ENCODE measurements at places on chromosomes 1 and 21.

DNA sequence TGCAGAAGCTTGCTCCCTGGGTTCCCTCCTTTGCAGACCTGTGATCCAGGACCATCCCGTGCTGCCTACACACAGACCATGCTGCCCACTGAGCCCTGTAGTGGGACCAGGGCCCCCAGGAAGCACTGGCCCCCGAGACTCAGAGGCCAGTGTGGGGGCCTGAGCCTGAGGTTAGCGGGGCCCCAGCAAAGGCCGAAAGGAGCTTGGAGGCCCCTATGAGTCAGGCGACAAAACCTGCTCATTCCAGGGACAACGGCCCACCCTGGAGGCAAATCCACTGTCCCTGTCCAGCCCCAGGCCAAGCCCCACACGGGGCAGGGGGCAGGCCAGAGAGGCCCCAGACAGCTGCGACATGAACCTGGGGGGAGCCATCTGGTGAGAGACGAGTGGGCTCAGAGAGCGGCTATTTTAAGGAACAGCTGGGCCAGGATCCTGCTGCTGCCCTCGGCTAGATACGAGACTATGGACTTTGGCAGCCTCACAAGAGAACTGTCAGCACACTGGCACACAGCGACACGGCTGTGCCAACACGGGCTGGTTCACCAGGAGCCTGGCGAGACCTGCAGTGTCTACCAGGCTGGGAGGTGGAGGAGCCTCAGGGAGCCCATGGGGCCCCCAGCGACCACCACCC, 74.7 kb downstream of the ARHGEF16 start:
- no peak for DNase-seq

DNA sequence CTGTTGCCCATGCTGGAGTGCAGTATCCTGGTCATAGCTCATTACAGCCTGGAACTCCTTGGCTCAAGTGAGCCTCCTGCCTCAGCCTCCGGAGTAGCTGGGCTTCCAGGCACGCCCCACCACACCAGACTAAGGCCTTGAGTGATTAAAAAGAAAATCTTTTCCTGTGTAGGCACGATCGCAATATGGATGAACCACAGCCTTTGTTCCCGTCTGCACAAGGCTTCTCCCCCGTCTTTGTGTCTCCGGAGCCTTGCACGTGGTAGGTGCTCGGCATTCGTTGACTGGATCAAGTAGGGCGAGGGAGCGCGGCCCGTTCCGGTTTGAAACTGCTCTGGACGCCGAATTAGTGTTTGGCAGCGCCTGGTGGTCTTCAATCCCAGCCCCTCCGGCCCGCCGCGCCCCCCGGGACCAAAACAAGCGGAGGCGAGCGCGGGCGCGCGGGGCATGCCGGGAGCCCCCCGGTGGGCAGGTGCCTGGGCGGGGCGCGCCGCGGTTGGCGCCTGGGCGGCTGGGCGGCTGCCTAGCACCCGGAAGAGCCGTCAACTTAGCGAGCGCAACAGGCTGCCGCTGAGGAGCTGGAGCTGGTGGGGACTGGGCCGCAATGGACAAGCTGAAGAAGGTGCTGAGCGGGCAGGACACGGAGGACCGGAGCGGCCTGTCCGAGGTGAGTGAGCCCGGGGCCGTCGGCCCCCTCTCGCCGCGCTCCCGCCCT, at the start of gene SFT2D2:
TSS of gene SFT2D2 (plus strand) at position 529 of the 715 bp plus-strand sequence. CDS start at position 605, 76 bp downstream.
- peak; percentile 58 for DNase-seq

GRCh38 chr1:229666585-229666984, 40.5 kb downstream of the URB2 start:
- no peak for DNase-seq

GRCh38 chr1:29380532-29380931, 144.2 kb downstream of the PTPRU start:
- DNase-seq = no peak

- no peak for DNase-seq
Measured at GRCh38 chr1:1956101-1956500, 37.0 kb upstream of the TMEM52 start.

- no peak for DNase-seq
Measured at GRCh38 chr1:220826729-220827128, 40.0 kb downstream of the MTARC1 start.

GRCh38 chr1:210978316-210978973, 155.5 kb downstream of the KCNH1 start:
- no peak for DNase-seq

DNA sequence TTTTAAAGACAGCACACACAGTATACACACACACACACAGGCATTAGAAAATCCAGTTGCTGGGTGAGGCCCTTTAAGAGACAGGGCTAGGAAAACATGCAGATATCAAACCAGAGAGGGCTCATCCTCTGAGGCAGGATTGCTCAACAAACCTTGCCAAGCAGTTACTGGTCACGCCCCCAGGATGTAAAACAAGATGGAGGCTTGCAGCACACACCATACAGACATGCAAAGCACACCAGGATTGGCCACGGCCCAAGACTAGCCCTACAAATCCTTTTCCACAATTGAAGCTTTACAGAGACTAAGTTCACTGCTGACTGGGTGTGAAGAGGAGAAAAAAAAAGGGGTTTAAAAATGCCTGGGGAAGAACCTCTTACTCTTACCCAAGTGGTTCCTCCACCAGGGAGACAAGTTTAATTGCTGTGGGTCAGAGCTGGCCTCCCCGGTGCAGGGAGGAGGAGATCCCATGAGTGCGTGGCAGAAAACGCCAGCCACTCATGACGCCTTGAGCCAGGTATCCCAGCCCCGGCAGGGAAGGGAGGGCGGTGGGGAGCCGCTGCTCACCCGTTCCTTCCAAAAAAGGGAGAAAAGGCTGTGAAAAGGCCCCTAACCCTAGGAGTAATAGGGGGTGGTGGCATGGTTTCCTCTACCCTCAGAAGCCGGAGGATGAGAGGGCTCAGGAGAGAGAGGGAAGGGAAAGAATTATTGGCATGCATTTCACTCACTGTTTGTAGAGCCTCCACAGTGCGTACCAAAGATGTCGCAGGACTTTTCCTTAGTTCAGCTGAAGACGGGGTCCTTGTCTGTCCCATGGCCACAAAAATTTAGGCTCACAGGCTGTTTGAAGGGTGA, 594.6 kb upstream of the ZP4 start:
- no peak for DNase-seq

- DNase-seq = no peak
Measured at GRCh38 chr1:54649130-54649898, 7.7 kb downstream of the MROH7 start.

GRCh38 chr1:11838349-11839272, 9.0 kb downstream of the NPPA start:
- peak; percentile 33 for DNase-seq

DNA sequence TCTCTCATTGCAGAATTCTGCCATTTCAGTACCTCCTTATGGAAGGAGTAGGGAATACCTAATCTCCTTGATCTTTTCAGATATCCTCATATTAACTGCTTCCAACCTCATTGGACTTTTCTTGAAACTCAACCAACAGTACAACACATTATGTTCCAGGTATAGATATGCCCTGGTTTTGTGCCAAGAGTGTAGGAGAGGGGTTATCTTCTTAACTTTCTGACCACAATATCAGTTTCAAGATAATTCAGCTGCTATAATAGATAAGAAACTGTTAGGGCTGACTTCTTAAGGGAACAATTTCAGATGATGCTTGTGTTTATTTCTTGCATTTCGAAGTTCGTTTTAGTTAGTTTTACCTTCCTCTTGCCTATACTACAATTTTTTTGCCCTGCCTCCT, 2.1 kb upstream of the LPGAT1 start:
- no peak for DNase-seq

GRCh38 chr1:204565617-204566582, 49.7 kb downstream of the MDM4 start:
- peak; percentile 31 for DNase-seq

- no peak for DNase-seq
Measured at GRCh38 chr1:69401879-69402278, 165.8 kb upstream of the LRRC7 start.

DNA sequence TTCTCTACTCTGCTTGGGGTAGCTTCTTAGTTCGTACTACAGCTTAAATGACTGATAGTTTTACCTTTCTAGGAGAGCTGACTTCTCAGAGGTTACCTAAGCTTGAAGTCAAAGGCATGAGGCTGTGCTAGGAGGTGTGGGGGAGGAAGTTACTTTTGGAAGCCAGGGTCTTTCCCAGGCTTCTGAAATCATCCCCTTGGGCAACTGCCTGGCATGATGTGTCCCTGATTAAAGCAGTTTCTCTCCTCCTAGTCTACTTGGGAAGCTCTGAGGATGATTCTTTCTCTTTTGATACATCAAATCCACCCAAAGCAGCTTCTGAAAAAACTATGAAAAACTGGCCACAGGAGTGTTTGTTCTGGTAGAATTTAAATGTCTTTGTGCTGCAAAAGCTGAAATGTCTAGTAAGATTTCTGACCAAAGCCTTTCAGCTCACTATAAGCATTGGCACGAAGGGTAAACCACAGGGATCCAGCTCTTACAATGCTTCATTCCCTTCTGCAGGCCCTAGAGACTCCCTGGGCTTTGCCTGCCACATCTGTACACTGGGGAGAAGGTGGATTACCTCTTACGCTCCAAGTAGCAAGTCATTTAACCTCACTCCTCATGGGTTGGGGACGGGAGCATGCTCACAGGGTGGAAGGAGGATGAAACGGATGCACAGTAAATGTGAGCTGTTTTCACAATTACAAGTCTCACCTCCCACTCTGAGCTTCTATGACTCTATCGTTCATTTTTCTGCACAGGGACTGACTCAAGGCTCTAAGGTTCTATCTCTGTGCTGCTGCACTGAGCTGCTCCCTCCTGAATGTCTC, 59.6 kb downstream of the RUNX1 start:
- DNase-seq = no peak

DNA sequence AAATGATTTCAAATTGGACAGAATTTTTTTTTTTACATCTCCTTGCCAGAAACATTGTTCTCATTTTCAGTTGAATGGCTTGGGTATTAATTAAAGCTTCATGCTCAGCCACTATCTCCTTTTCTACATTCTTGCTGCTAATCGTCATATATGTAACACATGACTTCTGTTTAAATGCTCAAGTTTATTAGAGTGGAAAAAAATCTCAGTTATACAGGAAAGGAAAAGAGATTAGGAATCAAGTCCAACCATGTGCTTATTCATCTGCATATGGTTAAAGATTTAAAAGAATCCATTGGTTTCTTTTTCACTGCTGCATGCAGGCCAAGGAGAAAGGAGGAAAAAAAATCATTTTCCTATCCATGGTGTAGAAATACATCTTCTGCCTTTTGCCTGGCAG, 47.3 kb upstream of the CNN3 start:
- DNase-seq = no peak

GRCh38 chr1:205913451-205914154, 29.7 kb downstream of the SLC26A9 start:
- DNase-seq = no peak

DNA sequence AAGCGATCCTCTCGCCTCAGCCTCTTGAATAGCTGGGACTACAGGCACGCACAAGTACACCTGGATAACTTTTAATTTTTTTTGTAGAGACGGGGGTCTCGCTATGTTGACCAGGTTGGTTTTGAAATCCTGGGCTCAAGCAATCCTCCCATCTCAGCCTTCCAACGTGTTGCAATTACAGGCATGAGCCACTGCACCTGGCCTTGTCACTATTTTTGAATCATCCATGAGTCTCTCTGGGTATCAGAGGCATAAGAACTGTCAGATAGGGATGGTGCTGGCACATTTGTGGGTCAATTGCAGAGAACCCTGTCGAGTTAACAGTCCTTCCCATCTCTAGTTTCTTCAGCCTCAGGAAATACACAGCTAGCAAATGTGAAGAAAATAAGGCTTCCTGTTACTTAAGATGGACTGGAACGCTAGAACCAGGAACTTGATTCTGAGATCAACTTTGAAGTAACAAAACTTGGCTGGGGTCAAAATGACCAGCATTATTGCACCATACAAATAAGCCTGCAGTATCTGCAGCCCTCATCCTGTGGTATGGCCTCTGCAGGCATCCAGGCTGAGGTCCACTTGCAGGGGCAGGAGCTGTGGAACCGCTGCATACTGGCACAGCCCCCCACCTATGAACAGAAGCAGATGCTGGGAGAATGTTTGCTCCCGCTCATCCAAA, 124.3 kb upstream of the GADD45A start:
- DNase-seq = no peak

- DNase-seq = no peak
Measured at GRCh38 chr1:45667321-45668111, 18.8 kb downstream of the GPBP1L1 start.

DNA sequence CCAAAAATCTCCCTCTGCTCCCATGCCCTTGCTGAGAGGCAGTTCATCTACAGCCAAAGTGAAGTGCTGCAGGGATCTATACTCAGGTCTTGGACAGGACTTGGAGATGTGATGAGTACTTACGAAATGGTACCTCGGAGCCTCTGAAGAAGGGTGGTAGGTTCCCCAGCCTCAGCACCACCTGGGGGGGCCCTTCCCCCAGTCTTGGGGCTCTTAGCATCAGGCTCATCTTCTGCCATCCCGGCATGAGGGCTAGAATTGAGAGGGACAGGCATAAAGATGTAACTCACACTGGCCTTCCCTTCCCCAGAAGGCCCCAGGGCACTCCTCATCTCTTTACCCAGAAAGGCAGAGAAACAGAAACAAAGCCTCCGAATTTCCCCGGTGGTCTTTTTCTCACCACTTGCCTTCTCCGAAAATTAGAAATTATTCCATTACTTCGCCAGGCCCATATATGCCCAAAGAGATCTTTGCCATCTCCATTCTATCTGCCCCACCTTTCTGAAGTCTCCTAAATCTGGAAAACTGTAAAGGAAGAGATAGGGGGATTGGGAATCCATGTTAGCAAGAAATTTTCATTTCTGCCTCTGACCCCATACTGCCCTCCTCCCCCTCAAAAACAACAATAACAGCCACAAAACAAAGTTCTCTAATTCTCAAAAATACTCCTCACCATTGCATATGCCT, 827 bp downstream of the RFX5 start:
- no peak for DNase-seq

- DNase-seq = peak; percentile 61
Measured at GRCh38 chr1:181149326-181150125, 61.0 kb downstream of the IER5 start.

GRCh38 chr1:183646776-183647175, 6.3 kb downstream of the APOBEC4 start:
- DNase-seq = no peak

DNA sequence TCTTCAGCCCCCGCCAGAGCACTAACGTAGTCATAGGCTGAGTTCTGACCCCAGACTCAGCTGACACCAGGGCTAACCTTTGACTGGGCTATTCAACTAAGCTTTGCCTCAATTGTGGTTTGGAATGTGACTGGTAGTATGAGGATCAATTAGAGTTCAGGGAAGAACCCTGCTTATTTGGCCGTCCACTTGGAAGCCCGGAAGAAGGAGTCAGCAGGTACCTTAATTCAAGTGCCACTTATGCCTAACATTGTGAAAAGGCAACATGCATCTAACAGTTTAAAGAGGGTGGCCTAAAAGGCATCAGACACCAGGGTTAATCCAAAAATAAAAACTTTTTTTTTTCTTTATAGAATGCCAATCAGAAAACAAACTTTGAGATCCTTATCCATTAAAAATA, 92.3 kb downstream of the BEND5 start:
- no peak for DNase-seq

DNA sequence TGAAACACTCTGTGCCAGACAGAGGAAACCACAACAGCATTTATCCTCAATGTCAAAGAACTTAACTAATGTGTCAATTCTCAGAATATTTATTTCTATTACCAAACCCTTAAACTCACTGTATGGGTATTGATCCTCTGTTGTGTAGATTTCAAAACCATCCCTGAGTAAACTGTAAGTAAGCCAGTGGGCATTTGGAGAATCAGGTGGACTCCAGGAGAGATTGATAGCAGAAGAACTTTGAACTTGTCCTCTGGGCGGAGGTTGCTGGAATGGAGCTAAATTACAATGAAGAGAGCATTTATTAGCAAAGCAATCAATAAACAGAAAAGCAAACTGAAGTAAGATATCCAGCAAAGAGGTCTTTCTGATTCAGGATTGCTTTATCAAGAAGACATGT, 216.1 kb downstream of the USH2A start:
- DNase-seq = no peak

GRCh38 chr21:40668555-40669275, 178.2 kb downstream of the DSCAM start:
- no peak for DNase-seq
